ENCODE measurements at places on chromosomes 1 and 21. TPM values are rescaled to one million over a fixed set of nuclear protein-coding genes. Genes with fewer than 3 reads are reported as not detected.

GRCh38 chr1:33140153-33141149 is 41.4 kb downstream of the TRIM62 start:
- DNase-seq = no peak

DNA sequence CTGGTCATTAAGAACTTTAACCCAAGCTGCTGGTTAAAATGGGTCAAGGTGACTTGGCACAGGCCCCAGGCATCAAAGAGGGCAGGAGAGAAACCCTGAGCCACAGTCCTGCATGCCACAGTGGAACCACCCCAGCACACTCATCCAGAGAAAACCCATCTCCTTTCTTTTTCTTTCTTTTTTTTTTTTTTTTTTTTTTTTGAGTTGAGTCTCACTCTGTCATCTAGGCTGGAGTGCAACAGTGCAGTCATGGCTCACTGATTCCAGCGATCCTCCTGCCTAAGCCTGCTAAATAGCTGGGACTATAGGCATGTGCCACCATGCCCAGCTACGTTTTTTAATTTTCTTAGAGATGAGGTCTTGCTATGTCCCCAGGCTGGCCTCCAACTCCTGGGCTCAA is 109.2 kb upstream of the RAB4A start:
- DNase-seq = no peak

DNA sequence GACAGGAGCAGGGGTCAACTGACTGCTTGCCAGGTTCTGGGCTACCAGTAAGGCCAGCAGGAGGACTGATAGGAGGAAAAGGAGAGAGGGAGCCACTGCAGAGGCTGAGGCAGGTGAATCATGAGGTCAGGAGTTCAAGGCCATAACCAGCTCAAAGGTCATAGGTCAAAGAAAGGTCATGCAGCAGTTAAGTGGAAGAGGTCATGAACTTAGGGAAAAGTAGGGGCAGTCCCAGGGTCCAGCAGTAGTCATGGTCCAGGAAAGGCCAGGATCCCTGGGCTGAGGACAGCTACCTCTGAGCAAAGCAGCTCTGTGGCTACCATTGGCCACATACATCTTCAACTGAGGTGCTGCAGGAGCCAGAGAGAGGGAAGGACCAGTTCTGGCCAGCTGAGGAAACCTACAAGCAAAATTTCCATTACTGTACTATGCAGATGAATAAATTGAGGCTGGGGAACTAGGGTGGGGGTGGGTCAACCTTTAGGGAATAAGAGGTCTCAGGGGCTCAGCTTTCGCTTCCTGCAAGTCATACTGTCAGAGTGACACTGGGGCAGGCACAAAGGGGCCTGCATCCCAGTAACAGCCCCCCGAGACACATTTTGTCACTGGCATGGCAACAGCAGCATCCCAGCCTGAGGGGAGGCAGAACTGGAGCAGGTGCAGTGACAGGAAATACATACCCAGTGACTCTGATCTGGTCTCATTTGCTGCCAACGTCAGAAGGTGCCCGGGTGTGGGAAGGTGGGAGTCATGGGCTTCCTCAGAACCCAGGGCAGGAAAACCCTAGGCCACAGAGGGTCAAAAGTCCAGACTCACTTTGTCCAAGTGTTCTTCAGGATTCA is 5.2 kb upstream of the INPP5B start:
- no peak for DNase-seq

GRCh38 chr1:235999259-235999925 is 65.5 kb downstream of the NID1 start:
- no peak for DNase-seq

DNA sequence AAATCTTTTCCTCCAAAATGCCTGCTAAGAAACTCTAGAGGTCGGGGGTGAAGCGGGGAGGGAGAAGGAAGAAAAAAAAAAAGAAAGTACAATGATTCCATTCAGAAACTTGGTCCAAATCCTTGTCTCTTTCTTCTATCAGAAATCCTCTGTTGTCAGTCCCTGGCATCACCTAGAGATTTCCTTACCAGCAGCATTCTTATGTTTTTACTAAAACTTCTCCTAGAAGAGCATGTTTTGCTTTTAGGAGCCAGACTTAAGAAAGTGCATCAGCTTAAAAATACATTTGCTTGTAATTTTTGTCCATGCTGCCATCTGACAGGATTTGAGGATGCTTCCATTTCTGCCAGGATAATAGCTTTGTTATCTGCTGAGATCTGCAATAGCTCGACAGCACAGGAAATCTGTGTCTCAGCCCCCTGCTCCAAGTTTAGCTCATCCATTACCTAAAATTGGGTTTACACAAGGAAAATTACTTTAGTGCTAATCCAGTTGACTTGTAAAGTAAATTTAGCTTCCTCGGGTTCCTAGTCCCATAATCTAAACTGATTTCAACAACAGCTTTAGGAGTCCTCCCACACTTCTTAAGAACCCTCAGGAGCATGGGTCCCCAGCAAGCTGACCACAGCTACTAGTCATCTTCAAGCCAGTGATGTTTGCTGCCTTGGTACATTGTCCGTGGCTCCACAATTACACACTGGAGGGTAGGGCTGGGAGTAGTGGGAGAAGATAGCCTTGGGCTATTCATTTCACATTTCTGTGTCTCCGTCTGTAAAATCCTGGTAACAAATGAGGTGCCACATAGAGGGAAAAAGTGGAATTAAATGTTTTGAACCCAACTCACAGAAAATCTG is 92.3 kb upstream of the UBE2U start:
- DNase-seq = no peak

BMP8B gene
- 2.1 TPM for polyA plus RNA-seq
